ENCODE measurements at places on chromosomes 6 and 20.

DNA sequence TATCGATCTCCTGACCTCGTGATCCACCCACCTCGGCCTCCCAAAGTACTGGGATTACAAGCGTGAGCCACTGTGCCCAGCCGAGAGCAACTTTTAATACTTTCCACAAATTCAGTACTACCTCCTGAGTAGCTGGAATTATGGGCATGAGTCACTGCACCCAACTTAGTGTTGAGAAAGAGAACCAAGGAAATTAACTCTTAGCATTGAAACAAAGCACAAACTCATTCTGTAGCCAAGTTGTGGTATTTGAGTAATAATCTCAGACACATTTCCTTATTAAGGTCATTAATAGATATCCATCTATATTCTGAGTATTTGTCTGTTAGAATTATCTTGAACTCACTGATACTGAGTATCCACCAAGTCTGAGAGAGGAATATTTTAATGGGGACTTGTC lies 14.3 kb upstream of the ELOVL2 start:
- DNase-seq, result no peak

- DNase-seq, result no peak
Observed at GRCh38 chr6:16582446-16583143, 178.7 kb downstream of the ATXN1 start.

DNA sequence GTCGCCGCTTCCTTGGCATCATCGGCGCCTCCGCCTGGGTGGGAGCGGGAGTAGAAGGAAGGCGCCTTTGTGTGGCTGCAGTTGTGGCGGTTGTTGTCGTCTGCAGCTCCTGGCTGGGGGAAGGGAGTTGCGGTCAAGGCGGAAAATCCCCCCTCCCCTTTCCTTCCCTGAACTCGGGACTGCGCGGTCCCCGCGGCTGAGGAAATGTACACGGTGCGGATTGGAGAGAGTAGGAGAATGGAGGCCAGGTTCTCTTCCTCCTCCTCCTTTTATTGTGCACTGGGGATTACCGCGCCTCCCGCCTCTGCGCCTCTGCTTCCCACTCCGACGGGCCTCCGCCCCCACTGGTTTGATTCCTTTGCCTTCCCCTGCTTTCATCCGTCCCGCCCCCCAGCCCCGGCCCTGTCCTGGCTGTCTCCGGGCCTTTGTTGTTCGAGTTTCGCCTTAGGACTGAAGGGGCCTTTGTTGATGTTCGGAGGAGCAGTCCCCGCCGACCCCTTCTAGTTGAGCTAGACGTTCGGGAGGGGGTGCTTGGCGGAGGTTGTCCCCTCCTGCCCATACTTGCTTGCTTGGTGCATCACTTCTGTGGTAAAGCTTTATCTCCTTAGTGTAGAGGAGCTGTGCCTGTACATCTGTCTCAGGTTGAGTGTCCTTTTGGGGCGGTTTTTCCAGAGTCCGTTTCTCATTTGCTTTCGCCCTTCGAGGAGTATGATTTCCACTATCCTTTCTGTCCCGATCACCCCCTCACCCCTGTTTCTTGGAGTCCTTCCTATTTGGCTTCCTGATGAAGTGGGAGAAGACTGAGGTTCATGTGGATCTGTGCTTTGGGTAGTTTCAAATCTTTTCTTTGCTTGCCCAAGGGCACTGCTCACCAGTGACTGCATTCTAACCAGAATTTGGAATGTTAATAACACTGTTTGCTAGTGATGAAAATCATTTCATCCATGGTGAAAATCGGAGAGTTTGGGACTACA lies 764 bp downstream of the ZNF292 start:
- DNase-seq, result peak; percentile 19

DNA sequence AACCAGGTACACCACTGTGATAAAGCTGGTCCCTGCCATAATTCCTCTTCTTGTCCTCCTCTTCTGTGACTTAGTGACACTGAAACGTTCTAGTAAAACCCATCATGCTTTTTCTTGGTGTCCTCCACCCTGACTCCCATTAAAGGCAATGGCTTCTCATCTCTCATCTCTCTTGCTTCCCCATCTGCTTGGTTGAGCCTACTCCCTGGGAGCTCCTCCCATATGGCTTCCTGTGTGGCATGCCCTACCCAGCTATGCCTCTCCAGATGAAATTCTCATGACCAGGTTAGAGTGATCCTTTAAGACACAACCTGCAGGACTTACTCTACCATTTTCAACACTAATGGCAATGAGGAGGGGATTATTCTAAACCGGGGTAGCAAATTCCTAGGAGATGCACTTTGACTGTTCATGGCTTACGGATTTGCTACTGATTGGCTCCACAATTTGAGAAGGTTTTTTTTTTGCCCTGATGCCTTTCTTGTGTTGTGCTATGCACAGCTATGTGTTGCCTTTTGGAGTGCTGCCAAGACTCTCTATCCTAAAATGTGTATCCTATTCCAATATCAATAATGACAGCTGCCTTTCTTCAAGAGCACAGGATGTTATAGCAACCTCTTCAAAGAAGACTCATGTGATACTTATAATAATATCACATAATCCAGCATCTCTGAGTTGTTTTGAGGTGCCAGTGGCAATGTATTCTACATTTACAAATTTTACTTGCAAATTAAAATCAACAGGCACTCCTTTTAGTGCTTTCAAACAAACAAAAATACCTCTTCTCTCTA lies 6.1 kb downstream of the SIRPG start:
- no peak for DNase-seq

- DNase-seq, result no peak
Observed at GRCh38 chr6:157584036-157584435, 203.0 kb downstream of the ZDHHC14 start.

DNA sequence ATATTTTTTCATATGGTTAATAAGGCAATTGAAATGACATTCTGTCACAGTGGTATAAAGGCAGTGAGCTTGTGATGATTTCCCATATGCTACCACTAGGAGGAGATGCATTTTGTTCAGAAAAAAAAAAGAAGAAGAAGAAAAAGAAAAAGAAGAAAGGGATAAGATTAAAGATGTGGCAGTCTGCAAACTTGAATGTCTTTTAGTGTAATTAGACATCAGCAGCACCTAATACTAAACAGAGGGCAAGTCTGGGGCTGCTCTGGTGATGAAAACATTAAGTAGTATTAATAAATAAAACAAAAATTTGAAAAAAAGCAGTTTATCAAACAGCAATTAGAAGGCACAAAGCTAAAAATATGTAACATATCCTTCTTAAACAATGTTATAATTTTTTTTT lies 95.4 kb upstream of the DEFB112 start:
- DNase-seq, result no peak

DNA sequence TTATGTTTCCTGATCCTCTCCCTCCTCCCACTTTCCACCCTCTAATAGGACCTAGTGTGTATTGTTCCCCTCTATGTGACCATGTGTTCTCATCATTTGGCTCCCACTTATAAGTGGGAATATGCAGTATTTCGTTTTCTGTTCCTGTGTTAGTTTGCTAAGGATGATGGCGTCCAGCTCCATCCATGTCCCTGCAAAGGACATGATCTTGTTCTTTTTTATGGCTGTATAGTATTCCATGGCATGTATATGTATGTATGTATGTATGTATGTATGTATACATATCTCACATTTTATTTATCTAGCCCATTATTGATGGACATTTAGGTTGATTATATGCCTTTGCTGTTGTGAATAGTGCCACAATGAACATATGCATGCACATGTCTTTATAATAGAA lies 188.7 kb downstream of the RFPL4B start:
- no peak for DNase-seq

DNA sequence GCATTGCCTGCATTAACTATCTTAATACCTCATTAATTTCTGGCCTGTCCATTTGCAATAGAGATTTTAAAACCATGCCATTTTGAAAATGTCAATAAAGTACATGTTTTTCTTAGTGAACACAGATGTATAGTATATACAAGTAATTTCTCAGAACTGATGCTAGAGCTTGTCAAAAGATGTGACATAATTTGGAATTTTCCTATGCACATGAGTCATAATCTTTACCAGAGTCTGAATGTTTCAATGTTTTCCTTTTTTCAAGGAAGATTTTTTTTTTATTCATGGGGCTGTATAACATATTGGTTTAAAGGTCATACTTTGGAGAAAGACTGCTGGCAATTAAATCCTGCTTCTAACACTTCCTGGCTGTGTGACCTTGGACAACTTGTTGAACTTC lies 1347.5 kb upstream of the ADGRB3 start:
- DNase-seq, result no peak

- DNase-seq, result no peak
Observed at GRCh38 chr6:90199900-90200299, 96.7 kb downstream of the BACH2 start.

- DNase-seq, result no peak
Observed at GRCh38 chr6:83216806-83217205, 23.6 kb downstream of the RWDD2A start.

DNA sequence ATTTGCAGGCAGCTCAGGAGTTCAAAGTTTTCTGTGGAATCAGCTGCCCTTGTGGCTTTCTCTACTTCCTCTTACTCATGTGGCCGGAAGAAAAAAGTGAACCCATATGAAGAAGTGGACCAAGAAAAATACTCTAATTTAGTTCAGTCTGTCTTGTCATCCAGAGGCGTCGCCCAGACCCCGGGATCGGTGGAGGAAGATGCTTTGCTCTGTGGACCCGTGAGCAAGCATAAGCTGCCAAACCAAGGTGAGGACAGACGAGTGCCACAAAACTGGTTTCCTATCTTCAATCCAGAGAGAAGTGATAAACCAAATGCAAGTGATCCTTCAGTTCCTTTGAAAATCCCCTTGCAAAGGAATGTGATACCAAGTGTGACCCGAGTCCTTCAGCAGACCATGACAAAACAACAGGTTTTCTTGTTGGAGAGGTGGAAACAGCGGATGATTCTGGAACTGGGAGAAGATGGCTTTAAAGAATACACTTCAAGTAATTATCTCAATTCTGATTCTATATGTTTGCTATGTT lies 1.1 kb downstream of the MGME1 start:
- no peak for DNase-seq

DNA sequence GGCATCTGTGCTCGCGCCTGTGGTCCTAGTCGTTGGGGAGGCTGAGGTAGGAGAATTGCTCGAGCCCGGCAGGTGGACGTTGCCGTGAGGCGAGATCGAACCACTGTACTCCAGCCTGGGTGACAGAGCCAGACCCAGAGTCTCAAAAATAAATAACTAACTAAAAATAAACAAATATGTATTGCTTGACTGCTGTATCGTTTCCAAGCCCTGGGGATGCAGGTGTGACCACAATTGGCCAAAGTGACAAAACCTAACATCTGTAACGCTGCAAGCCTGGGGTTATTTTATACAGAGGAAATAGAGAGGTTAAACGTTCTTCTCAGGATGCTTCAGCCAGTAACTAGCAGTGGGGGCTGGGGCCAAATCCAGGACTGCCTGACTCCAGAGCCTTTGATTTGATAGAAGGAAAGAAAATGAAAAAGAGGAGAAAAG lies 1.9 kb upstream of the SRSF3 start:
- DNase-seq, result no peak

- no peak for DNase-seq
Observed at GRCh38 chr6:17905611-17906592, 81.5 kb downstream of the KIF13A start.

DNA sequence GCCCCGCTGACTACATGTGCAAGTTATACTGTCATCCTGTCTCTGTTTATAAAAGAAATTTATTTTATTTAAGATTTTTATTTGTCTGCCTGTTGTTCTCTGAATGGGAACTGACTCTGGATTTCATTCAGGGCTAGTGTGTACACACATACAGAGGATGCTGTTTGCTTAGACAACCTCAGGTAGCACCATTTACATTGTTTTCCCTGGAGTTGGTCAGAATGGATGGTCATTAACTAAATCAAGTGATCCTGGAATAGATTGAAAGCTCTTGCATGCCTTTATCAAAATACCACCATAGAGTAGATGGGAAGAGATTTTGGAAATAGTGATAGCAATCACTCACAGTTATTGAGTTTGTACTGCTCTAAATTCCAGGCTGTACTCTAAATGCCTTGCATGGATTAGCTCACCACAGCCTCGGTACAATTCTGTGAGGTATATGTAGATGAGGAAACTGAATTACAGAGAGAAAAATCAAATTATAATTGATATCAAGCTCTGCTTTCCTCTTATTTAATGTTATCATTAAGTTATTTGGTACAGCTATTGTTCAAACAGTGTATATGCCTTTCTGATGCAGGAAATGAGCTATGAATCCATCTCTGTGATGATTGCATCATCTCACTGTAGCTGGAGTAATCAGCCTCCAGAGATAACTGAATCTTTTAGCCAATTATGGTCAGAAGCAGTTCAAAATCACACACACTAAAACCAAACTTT lies 51.9 kb downstream of the RNF217 start:
- DNase-seq, result no peak

- DNase-seq, result no peak
Observed at GRCh38 chr20:325889-326644, 715 bp downstream of the SOX12 start.

DNA sequence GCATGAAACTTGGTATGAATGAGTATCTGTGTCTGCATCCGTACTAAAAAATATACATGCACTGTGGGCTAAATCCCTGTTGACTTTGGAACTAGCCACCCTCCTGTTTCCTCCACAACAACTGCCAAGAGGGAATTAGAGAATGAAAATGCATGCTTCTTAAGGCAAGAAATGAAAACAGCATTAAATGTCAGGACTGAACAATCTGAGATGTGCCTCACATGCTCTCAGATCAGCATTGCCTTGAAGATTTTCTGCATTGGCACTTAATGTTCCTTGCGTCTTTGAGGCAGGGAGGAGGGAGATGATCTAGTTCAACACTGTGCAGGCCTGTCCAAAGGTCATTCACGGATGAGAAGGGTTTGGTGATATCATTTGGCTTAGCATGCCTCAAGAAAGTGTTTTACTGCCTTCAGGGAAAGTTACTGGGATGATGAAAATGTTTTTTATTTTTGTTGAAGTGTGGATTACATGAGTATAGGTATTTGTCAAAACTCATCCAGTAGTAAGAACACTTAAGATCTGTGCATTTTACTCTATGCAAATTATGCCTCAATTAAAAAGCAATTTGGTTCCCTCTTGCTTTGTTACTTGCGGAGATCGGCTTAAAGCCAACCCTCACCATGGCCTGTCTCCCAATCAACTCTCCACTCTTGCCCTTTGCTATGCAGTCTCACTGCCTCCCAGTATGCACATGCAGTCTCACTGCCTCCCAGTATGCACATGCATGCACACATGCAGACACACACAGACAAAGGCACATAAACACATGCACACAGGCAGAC lies 47.5 kb upstream of the RIN2 start:
- DNase-seq, result no peak

GRCh38 chr6:37947468-37947867 lies 127.9 kb downstream of the ZFAND3 start:
- no peak for DNase-seq

DNA sequence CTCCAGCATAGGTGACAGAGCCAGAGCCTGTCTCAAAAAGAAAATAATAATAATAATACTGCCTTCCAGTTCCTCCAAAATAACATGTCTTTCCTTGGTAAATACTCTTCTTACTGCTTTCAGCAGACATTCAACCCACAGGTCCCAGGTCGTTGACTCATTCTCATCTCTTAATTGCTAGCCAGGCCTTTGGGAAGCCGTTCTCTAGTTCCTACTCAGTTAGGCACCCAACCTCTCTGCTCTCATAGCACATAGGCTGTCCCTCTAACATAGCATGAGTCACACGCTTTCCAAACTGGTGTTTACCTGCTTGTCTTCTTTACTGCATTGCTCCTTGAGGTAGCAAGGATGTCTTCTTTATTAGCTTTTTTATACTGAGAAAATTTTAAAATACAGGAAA lies 98.8 kb downstream of the LAMA2 start:
- no peak for DNase-seq

GRCh38 chr6:41734666-41735426 lies 562 bp downstream of the TFEB start:
- no peak for DNase-seq
